ENCODE measurements at places on chromosomes 3 and 15.

- no peak for DNase-seq
Measured at GRCh38 chr15:66261056-66261455, 7.5 kb upstream of the MEGF11 start.

DNA sequence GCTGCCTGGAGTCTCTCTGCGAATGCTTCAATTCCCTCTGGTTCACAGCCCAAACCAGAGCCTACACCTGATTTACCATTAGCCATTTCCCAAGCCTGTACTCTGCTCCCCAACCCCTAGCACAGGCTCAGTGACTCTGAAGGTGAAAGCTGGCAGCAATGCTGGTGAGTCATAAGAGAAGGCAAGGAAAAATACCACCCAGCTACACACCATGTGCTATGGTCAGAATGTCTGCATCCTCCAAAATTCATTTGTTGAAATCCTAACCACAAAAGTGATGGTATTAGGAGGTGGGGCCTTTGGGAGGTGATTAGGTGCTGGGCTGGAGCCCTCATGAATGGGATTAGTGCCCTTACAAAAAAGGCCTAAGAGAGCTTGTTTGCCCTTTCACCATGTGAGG is 117.1 kb upstream of the TJP1 start:
- no peak for DNase-seq

DNA sequence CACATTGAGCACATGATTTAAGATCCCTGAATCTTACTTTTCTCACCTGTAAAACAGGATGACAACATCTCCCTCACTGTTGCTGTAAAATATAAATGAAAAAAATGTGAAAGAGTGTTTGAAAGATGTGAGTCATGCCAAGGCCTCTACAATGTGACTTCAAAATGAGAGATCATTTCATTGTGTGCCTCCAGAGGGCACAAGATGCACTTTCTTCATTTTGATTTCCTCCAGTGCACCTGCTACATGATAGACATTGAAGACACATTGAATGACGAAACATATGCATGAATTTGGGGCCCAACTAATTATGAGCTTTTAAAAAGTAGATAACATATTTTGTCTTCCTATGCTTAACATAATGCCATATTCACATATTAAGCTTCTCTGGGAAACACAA is 170.3 kb downstream of the MOBP start:
- no peak for DNase-seq

DNA sequence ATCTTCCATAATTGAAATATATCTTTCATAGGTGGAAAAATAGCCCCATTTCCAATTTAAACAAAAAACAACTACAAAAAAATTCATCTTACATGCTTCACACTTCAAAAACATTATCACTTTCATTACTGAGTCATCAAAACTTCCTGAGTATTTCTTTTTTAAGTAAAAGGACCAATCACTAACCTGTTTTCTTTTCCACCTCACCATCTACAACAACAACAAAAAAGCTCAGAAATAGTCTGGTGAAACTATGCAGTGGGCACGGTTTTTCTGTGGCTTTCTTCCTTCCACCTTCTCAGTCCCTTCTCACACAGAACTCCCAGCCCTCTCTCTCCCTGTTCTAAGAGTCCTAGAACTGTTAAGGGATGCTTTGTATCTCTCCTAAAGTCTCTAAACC is 20.3 kb upstream of the TNIK start:
- no peak for DNase-seq

- no peak for DNase-seq
Measured at GRCh38 chr15:25582886-25583285, 144.1 kb upstream of the UBE3A start.

GRCh38 chr3:123324880-123325765 is 123.4 kb downstream of the SEC22A start:
- DNase-seq: no peak

DNA sequence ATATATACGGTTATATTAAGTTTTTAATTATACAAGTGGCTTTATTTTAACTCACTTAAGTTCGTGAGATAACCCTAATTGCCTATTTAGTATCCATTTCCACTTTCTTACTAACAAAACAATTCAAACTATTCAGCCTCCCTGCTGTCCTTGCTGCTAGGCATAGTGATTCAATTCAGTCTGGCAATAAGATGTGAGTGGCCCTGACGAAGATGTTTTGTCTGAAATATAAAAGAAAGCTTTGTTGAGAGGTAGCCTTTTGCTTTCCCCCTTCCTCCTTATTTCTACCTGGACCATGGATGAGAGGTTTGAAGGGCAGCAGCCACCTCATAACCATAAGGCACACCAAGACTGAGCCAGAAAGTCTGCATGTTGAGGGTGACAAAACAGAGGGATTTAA is 89.3 kb upstream of the TRIM42 start:
- no peak for DNase-seq

GRCh38 chr3:147299656-147300055 is 106.7 kb downstream of the ZIC4 start:
- no peak for DNase-seq

GRCh38 chr3:36258421-36258820 is 121.9 kb upstream of the STAC start:
- DNase-seq: no peak

GRCh38 chr3:123571264-123571972 is 13.4 kb downstream of the HACD2 start:
- no peak for DNase-seq

GRCh38 chr3:89586256-89586655 is 478.8 kb downstream of the EPHA3 start:
- no peak for DNase-seq

DNA sequence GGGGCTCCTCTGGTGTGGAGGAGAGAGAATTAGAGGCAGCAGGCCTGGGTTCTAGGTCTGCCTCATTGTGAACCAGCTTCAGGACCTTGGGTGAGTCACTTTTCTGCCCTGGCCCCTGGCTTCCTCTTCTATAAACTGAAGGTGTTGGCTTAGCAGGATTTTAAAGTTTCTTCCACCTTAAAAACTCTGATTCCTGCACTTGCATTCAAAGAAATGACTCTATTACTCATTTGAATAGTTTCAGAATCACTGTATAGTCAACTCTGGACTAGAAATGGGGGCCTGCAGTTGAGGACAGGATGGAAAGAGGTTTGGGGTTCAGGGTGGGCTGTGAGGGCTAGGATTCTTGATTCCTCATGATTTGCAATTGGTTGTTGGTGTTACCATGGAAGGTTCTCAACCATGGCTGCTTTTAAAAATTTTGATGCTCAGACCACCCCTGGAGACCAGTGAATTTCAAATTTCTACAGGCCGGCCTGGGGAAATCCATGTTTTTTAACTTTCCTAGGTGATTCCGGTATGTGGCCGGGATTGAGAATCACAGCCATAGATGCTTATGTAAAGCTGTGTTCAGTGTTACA is 19.9 kb downstream of the SMAD3 start:
- DNase-seq: no peak

DNA sequence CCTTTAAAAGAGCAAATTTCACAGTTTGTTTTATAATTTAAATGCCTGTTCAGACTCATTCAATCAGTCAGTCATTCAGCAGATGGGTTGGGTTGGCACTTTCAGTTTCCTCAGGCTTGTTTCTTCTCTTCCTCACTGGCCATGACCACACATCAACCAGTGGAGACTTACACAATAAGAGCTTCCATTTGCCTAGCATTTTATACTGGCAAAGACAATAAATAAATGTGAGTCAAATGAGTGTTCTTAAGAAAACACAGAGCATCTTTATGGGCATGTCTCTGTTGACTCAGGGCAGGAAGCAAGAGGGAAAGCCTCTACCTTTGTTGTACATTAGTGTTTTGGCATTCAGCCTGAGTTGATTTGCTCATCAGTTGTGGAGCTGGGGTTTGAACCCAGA is 122.6 kb downstream of the EPHB1 start:
- DNase-seq: no peak

DNA sequence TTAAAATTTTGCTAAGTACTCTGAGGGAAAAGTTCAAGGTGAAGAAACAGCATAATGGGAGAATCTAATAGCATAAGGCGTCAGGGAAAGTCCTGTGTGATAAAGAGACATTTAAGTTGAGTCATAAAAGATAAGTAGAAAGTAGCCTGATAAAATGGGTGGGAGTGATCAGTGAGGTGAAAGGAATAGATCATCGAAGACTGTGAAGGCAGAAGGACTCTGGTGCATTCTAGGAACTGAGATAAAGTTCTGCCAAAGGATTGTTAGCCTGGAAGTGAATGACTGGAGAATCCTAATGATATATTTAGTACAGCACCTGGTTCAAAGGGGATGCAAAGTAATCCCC is 149.9 kb downstream of the CFAP20DC start:
- no peak for DNase-seq

GRCh38 chr15:64843991-64844390 is 2.3 kb downstream of the PLEKHO2 start:
- DNase-seq: no peak

DNA sequence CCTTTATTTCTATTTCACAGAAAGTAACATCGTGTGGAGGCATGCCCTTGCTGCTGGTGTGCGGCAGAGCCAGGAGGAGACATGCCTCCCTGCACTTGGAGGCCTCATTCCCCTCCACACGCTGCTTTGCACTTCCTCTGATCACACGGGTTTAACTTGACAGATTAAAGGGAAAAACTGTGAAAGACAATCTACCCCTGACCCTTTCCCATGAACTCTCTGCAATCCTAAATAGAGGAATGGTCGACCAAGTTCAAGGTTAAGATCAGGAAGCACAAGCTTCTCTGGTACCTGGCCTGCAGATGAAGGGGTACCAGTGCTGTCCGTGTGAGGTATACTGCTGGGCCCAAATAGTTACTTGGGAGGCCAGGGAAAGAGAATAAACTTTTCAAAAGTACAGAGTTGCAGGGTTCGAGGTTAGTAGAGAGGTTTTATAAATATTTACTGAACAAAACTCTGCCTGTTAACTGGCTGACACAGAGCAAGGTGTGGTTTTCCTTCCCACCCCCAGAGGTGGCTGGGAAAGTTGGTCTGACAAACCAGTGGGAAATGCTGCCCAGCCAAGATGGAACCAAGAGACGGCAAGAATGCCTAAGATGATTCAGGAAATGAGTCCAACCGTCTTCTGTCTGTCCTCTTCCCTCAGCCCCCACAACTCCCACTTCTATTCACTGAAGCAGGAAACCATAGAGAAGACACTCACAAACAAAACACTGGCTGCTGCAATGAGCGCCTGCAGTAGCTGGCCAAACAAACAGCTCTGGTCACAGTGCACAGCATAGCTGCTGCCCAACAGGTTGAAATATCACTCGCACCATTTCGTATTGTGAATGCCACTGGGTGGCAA is 79.6 kb downstream of the IGF2BP2 start:
- DNase-seq: no peak

GRCh38 chr3:193620057-193620456 is 27.0 kb downstream of the OPA1 start:
- no peak for DNase-seq

- no peak for DNase-seq
Measured at GRCh38 chr15:29090617-29091466, 178.8 kb downstream of the NSMCE3 start.

DNA sequence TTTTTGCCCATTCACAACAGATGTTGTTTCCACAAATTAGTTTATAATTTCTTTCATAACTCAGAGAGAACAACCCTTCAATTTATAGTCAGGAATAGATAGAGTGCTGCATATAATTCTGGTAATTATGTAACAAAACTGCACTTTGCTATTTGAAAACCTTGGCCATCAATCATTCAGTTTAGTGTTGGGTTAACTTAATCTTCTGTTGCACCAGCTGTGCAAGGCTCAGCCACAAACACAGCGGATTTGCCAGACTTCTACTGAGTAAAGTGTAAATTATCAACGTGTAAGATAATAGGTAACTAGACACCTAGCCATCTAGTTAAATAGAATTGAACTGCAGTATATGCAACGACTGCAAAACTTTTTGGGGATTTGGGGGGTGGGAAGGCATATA is 1064.3 kb upstream of the EPHA6 start:
- no peak for DNase-seq

DNA sequence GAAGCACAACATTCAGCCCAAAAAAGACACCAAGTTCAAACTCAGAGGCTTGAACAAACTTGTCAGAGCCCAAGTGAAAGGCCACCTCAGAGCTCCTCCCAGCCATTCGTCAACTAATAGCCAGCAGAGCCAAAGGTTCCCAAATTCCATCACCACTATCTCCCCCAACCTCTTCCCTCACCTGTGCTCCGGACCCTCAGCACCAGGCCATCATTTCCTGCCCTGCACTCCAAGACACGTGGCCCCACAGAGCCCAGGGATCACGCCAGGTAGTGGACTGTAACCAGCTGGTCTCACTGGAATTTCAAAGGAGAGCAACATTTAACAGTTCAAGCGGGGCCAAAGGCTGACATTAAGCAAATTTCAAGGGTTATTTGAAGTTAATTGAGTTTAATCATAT is 245.2 kb upstream of the IGF1R start:
- no peak for DNase-seq

GRCh38 chr3:127660621-127661251 is 12.0 kb upstream of the ABTB1 start:
- DNase-seq: no peak

- peak; percentile 98 for DNase-seq
Measured at GRCh38 chr3:188947401-188948280, 224.1 kb upstream of the TPRG1 start.

- DNase-seq: no peak
Measured at GRCh38 chr3:18086760-18087159, 338.4 kb downstream of the SATB1 start.

DNA sequence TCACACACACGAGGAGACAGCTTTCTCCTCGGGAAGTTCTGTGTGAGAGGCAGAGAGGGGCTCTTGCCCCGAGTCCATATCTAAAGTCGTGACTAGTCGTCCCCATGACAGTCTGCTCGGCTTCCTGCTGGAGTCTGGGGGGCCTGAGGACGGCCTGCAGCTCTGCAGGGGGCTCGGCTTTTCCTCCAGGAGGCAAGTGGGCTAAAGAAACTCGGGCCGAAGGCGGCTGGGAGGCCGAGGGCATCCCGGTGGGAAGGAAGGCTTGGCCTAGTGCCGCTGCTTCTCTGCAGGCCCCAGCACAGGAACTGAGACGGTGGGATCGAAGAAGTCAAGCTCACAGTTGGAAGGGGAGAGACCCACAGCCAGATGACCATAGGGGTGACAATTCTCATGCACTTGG is 25.4 kb upstream of the PIGZ start:
- DNase-seq: no peak

GRCh38 chr3:136305879-136306278 is 55.7 kb downstream of the PCCB start:
- DNase-seq: no peak

DNA sequence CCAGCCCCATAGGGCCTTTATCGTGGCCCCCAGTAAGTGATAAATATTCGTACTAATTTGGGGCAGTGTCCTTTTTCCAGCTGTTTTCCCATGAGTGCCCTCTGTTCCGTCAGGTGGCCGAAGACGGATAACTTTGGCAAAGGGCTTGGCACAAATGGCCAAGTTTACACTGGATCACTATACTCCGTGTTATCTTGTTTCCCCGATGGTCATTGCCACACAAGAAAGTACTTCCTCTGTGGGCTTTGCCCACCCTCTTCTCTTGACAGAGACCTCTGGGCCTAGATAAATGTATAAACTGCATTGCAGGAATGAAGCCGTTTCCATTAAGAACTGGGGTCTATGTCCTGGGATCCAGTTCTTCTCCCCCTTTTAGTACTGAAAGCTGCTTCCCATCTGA is 39.1 kb downstream of the SMAD3 start:
- DNase-seq: no peak
